D341Med (cell line): ENCODE measurements at places on chromosomes 5 and 9.

GRCh38 chr5:100838048-100838473, 65.0 kb downstream of the ST8SIA4 start:
- no peak for DNase-seq

DNA sequence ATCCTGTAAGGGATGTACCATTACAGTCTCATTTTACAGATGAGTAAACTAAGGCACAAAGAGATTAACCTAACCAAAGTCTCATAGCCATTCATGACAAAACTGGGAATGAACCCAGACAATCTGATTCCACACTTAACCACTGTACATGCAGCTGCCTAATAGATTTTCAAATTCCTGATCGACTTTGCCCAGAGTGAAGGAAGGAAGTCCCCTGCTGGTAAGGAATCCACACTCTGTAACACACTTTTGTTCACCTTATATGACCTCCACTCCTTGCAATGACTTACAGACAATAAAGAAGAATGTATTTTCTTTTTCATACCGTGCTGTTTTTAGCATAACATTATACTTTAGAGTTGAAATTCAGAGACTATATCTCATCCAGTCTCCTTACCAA, 31.3 kb upstream of the PLPP6 start:
- no peak for DNase-seq

- no peak for DNase-seq
These were observed 144.6 kb upstream of the MRPS30 start for GRCh38 chr5:44663991-44664710.

GRCh38 chr9:19682397-19682796, 106.4 kb downstream of the SLC24A2 start:
- DNase-seq: no peak

- no peak for DNase-seq
These were observed 89.3 kb upstream of the DMRT1 start for GRCh38 chr9:752201-752600.

DNA sequence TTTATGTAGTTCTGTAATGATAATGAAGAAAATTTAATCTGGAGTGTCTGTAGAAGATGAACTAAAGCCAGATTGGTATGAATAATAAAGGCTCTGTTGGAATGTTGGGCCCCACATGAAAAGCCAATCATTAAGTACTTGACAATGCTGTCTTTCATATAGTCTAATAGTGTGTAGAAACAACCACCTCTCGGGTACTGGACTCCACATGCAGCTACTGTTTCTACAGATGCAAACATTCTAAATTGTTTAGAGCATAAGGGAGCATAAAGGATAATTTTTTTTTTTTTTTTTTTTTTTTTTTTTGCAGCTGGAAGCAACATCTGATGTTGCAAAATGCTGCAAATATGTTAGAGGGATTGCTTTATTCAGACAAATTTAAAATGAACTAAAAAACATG, 354.3 kb downstream of the KCTD16 start:
- DNase-seq: no peak

DNA sequence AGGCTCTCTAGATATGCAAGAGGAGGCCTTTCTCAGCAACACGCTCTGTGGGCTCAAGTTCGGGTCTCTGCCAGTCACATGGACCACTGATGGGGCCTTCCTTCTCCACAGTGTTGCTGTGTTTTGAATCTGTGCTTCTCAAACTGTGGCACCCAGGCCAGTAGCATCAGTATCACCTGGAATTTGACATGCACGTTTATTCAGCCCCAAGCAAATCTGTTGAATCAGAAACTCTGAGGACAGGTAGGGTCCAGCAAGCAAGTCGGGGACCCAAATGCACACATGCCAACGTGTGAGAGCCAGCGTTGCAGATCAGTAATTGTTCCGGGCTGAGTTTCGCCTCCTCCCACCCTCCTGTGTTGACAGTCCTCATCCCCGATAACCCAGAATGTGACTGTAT, 502.6 kb downstream of the IRX1 start:
- no peak for DNase-seq

DNA sequence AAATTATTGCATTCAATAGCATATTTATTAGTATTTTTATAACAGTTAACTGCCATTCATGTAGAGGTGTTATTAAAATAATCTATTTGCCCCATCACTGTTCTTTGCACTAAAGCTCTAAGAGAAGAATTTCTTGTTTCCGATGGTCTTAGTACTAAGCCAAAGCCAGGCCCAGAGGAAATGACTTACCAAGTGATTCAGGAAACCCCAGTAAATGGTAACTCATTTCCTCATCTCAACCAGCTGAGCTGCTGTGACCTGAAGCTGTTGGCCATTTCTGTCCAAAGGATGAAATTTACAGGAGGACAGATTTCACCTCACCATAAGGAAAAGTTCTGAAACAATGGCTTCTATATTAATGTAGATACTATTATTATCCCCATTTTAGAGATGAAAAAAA, 117.0 kb downstream of the PIK3R1 start:
- no peak for DNase-seq

DNA sequence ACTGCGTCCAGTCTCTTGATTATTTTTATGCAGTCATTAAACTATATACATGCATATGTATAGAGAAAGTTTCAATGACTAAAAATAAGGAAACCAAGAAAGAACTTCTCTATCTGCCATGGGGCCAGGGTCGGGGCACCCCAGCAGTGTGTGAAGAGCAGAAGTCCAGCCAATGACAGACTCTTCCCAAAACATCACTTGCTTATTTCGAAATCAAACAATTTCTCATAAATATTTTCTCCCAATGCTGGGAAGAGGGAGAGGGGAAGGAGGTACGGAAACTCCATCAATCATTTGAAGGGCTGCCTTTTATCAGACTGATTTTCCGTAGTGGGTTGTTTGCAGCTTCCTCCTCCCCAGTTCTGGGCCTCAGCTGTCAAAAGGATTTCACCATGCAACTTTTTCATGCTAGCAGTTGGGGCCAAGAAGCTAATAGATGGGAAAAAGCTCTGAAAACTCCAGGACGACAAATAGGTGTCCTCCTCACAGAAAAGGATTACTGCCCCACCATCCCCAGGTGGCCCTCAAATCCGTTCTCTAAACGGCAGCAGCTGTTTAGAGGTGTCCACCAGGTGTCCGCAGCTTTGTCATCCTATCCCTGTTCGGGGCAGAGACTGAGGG, 617 bp upstream of the FPGS start:
- no peak for DNase-seq

DNA sequence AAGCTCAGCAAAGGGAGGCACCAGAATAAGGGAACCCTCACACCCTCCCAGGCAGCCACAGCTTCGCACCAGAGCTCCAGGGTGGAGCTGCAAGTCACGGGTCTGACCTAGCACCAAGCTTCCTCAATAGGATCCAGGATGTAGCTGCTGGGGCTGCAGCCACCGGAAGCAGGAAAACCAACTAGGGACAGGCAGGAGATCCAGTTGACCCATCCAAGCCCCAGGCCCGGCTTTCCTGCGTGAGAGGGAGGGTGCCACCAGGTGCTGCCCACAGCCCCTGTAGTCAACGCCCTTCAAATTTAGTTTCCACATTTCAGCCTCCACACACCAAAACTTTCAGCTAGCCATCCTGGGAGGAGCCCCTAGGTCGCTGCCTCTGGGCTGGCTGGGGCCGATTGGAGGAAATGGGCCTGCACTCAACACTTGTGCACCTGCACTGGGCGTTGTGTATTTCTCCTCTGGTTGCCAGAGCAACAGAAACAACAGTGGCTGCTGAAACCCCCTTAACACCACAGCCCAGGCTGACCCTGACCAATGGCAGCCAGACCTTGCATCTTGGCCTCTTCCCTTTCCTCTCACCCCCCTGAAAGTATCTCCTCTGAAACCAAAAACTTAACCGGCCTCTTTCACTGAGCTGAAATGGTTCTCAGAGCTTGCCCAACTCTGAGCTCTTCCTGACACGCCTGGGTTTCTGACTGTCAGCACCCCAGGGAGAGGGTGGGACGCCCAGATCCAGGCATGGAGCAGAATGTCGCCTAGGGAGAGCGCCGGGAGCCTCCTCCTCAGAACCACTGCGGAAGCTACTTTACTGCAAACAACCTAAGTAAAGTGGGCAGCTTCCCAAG, 226.5 kb upstream of the MAP3K1 start:
- DNase-seq: no peak

GRCh38 chr5:173895401-173896165, 7.4 kb downstream of the CPEB4 start:
- DNase-seq: no peak

GRCh38 chr5:172114875-172115422, 73.1 kb downstream of the STK10 start:
- DNase-seq: no peak

DNA sequence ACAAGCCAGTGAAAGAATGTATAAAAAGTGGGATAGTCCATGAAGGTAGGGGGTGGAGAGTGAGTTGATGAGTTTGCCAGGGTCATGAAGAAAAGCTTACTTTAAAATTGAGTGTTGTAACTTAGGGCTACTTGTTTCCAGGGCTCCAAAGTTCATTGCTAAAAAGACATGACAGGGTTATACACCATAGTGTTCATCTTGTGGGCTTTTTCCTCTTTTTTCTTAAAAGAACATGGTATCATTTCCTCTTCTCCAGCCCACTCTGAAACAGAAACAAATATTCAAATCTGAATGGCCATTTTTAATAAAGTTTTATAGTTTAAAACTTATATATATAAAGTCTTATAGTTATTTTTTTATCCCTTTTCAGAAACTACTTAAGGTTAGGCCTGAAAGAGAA, 115.7 kb upstream of the SMC2 start:
- DNase-seq: no peak

DNA sequence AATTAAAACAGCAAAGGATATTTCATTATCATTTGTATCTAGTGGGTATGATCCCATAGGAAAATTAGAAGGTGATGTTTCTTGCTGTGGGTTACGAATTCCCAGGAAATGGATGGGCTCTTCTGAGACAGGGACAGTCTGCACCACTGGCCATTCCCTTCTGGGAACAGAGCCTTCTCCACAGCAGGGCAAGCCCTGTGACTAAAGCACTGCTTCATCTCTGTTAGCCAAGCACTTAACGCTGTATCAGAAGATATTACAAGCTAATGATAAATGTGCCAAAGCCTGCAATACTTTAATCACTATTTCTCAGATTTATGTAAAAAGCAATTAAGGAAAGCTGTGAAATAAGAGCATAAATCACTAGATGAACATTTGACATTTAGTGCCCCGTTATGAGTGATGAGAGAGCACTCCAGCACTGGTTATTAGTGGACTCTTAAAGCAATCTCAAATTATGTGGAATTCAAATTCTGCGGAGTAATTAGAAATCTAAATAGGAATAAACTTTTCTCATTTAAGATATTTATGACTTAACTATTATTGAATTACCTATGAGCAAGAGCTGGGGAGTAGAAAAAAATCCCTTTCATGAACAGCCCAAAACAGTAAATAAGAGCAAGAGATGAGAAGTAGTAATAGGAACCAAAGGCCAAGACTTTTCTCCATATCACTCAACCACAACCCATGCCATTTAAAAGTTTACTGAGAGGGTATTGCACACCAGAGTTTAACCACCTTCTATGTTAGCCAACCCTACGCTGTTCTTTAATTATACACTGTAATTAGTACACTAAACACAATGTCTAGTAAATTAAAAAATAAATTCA, 49.2 kb downstream of the FAM240B start:
- DNase-seq: no peak

DNA sequence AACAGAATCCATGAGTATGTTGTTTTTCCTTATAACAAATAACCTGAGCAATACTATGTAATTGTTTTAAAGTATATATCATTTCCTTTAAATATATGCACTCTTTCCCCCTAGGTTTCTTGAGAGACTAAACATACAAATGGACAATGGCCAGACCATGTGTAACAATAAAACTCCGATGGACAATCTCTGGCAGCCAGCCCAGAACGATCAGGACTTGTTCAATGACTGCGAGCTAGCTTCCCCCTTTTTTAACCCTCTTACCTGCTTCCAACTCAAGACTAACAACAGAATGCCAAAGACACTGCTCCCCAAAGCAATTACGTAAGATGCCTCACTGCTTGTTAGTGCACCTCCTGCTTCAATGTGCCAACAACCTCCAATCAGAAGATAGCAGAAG, 94.9 kb downstream of the HTR4 start:
- no peak for DNase-seq

DNA sequence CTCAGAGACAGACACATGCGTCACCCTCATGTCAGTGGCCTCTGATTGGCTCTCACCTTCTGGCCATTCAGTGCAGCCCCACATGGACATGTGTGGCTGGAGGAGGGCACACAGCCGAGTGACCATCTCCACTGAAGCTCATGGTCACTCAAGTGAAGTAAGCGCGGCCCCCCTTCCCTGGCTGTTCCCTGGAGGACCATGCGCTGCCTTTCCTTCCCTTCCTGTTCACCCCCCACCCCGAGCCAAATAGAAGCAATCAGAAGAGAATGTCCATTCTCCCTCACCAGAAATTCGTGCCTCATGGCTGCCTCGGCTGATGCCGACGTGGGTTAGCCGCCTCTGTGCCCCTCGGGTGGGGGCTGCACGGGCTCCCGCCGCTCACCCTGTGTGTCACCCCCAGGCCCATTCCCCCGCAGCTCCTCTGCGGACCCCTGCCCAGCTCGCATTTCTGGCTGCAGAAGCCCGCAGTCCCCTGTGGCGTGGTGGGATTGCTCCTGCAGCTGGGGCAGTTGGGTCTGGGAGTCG, 12.5 kb upstream of the COL5A1 start:
- no peak for DNase-seq

DNA sequence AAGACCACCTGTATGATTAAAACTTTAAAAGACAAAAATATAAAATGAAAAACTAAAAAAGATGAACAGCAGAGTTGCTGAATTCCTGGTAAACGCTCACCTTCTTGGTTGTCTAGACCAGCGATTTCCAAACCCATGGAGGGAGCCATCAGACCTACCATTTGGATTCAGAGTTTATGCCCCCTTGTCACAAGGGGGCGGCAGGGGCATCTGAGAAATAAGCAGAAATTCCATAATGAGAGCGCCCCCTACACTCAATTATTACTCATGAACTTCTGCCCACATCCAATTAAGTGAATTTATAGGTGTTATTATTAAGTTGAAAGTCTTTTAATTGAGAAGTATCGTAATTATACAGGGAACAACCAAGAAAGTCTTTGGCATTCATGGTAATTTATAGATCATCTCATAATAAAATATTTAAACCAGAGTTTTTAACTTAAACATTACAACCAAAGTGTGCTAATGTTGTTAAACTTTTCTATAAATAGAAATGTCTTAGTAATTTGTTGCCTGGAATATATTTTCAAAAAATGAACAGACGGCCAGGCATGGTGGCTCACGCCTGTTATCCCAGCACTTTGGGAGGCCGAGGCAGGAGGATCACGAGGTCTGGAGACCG, 35.2 kb upstream of the SPATA31C2 start:
- DNase-seq: peak; percentile 67

GRCh38 chr5:1008451-1009358, at the start of gene NKD2:
NKD2 (plus strand) TSS chr5:1008802; CDS start chr5:1009058, 256 bp downstream.
- peak; percentile 92 for DNase-seq

- DNase-seq: no peak
These were observed 49.6 kb upstream of the ITGA1 start for GRCh38 chr5:52738095-52738506.

GRCh38 chr5:177607452-177608192, 7.7 kb downstream of the B4GALT7 start:
- DNase-seq: peak; percentile 92

DNA sequence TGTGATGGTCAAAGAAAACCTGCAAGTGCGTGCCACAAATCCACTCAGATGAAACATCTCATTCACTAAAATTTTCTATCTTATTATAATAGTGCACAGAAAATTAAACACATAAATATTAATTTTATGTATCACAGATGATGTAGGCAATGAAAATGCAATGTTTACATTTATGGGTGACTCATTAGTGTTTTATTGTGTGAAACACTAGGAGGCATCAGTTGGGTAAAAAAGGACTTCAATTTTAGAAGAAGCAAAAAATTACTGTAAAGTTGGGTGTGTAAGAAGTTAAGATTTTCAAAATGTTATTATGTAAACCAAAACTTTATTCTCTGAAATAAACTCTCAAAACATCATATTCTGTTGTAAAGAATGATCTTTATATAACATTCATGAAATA, 4.0 kb downstream of the MEF2C start:
- no peak for DNase-seq
